Breast epithelium (tissue), 4 donors: ENCODE measurements at places on chromosomes 7 and 10. TPM values are rescaled to one million over a fixed set of nuclear protein-coding genes. Genes with fewer than 3 reads are reported as not detected.

DNA sequence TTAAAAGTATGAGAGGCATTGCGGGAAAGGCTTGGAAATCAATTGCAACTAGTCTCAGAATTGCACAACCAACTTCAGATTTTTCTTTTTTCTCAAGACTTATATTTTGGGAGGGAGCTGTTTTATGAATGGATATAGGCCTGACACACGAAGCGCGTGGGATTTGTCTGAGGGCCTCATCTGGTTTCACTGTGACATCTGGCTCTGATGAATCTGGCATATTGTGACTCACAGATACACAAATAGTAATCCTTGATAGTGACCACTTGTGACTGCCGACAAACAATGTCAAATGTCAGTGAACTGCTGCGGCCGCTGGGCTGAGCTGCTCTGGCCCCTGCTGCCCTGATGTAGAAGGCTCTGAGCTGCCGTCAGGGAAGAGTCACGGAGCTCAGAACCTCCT is 655.1 kb downstream of the INHBA start:
- no peak for DNase-seq

GRCh38 chr7:115070311-115070710 is 148.4 kb downstream of the MDFIC start:
- DNase-seq = no peak

DNA sequence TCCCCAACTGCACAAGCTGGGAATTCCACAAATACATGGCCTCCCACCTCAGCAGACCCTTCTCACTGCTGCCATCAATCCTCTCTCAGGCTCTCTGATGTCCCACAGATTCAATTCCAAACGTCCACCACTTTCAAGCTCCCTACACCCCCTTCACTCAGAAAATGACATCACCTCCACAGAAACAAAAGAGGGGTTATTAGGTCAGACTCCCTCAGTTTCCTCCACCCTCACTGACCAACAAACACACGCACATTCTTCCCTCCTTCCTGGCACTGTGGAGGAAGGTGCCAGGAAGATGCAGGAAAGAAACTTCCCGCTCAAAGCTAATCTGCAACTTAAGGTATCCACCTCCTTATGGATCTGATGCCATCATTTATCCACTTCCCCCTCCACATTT is 18.3 kb downstream of the ZNF438 start:
- no peak for DNase-seq

Gene EGR2
- total RNA-seq = 0.32 TPM

Gene KIF5B
- 108 TPM for total RNA-seq

Gene PSMG3
- total RNA-seq = 52.8 TPM

Gene ASB10
- total RNA-seq = not detected

Gene OPTN
- total RNA-seq = 49.2 TPM
